ENCODE measurements at places on chromosomes 5 and 9.

GRCh38 chr5:172046593-172046992, 40.2 kb upstream of the FBXW11 start:
- DNase-seq: no peak

GRCh38 chr5:96067894-96068614, 106.4 kb upstream of the ELL2 start:
- DNase-seq: no peak

DNA sequence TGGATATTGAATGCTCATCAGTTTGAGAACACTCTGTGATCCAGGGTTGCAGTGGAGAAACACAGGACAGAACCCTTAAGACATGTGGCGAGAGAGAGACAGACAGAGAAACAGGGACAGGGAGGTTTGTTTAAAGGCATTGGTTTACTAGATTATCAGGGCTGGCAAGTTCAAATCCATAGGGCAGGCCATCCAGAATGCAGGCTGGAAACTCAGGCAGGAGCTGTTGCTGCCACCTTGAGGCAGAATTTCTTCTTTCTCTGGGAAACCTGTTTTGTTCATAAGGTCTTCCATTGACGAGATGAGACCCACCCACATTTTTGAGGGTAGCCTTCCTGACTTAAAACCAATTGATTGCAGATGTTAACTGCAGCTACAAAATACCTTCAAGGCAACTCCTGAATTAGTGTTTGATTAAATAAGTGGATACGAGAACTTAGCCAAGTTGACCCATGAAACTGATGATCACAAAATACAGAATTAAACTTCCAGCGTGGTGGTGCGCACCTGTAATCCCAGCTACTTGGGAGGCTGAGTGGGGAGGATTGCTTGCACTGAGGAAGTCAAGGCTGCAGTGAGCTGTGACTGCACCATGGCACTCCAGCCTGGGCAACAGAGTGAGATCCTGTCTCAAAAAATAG, 55.9 kb downstream of the NSUN2 start:
- DNase-seq: peak; percentile 38

DNA sequence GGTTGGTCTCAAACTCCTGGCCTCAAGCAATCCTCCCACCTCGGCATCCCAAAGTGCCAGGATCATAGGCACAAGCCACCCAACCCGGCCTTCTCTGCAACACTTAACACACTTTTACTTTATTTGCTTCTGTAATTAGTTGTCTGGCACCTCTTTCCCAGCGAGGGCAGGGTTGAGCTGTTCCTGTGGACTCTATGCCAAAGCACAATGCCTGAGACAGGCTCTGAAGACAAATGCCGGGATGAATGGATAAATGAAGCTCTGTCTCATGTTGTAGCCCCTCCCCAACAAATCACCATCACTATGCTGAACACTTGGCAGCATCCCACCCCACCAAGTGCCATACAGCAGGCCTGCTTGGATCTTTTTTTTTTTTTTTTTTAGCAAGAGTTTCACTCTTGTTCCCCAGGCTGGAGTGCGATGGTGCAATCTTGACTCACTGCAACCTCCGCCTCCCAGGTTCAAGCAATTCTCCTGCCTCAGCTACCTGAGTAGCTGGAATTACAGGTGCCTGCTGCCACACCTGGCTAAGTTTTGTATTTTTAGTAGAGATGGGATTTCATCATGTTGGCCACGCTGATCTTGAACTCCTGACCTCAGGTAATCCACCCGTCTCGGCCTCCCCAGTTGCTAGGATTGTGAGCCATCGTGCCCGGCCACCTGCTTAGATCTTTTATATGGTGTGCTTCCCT, 21.3 kb downstream of the GPX3 start:
- DNase-seq: no peak

- no peak for DNase-seq
These were observed 29.3 kb upstream of the CRB2 start for GRCh38 chr9:123326662-123327093.

DNA sequence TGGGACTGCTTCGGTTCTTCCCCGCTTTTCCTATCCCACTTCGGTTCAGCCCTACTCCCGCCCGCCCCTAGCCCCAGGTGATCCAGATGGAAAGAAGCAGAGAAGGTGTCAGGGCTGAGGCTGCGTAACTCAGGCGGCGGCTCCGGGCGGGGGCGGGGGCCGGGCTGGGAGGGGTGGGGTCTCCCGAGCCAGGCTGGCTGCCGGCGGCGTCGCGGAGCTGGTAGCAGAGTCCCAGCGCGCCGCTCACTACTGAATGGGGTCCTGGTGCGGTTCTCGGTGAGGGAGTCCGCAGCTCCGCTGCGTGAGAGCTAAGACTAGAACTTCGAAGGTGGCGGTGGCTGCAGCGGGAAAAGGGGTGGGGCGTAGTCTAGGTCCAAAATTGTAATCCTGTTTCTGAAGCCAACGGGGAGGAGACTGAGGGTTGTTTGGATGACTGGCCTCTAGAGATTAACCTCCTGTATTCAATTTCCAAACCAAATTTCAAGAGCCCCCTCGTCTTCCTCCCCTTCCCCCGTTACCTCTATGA, 1.4 kb downstream of the PRR16 start:
- DNase-seq: peak; percentile 40

GRCh38 chr5:31196309-31196708, 2.8 kb downstream of the CDH6 start:
- DNase-seq: peak; percentile 21

DNA sequence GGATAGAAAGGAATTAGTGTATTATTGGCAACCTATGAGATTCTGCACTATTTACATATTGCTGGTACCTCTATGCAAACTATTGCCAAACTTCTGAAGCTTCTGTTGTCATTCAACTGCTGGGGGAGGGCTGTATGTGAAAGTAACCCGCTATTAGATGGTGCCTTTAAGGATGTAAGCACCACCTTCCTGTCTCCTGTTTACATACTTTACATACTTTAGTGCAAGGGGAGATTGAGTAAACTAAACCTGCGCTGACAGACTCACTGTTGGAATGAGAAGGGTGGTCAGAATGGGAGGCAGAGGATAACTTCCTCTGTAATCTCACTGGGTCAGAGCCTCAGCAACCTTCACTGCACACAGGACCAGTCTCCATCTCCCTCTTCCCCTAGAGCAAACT, 123.8 kb downstream of the NR3C1 start:
- no peak for DNase-seq

DNA sequence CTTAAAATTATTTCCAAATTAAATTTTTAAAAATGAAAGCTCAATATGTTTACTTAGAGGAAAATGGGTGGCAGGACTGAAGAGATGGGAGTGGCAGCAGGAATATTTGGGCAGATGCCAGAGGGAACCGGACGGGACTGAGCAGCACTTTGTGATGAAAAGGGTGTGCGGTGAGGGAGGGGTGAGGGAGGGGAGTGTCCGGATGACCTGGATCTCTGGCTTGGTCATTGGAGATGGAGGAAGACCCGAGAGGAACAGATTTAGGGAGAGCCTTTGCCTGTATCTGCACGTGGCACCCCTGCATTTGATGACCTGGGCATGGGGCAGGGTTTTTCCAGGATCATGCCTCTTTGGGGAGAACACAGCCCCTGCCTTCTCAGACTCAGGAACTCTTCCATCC, 201.1 kb upstream of the MVB12B start:
- no peak for DNase-seq

GRCh38 chr9:95071925-95072324, 245.6 kb downstream of the FANCC start:
- no peak for DNase-seq

DNA sequence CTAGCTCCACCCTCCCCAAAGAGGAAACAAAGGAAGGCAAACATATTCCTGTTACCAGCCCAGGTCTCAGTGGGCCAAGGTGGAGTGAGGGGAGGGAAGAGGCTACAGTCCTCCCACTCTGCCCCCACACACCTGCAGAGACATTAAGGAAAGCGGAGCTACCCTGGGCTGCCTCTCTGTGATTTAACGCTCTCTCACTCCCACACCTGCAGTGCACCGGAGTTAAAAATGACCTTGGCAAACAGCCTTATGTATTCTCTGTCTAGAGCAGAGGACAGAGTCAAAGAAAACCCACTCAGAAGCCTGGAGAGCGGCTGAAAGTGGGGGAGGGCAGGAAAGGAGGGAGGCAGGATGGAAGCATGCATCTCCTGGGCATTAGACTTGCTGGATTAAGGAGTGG, 32.7 kb downstream of the KCNIP1 start:
- no peak for DNase-seq

GRCh38 chr9:81538890-81539289, 150.5 kb downstream of the TLE1 start:
- no peak for DNase-seq

GRCh38 chr9:107554636-107555035, 65.1 kb upstream of the KLF4 start:
- no peak for DNase-seq

- no peak for DNase-seq
These were observed 15.6 kb upstream of the CD74 start for GRCh38 chr5:150428106-150428876.

DNA sequence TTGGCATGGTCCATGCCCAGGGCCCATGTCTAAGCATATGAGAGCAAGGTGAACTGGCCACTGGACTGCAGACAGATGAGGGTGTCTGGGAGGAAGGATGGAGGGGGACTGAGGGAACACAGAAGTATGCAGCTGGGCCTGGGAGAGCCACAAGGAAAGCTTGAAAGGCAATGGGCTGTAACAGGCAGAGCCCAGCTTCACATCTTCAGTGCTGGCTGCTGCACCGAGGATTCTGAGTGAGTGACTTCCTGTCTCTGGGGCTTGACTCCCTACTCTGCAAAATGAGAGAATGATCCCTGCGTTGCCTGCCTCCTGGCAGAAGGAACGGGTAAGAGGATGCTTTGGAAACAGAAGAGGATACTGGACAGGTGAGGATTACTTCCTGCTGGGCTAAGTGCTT, 29.0 kb downstream of the COL15A1 start:
- no peak for DNase-seq

GRCh38 chr5:141669520-141669919, 12.5 kb downstream of the ARAP3 start:
- no peak for DNase-seq

- no peak for DNase-seq
These were observed 28.8 kb upstream of the CAVIN4 start for GRCh38 chr9:100549048-100549447.

DNA sequence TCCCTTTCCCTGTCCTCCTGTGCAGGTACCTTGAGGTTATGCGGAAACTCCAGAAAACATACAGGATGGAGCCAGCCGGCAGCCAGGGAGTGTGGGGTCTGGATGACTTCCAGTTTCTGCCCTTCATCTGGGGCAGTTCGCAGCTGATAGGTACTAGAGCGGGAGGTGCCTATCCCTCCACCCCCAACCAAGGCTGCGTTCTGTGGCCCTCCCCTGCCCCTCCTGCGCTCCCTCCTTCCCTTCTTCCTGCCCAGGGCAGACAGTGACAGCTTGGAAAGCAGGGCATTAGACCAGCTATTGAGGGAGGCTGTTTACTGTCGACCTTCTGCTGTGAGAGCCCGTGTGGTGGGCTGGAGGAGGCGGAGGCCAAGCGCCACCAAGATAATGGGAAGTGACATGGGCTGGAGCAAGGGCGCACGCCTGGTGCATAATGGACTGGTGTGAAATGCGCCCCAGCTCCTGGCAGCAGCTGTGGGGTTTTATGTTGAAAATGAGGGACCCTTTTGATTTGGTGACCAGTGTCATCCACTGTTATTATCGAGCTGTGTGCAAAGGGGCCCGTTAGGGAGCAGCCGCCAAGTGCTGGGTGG, 25.3 kb downstream of the PTPA start:
- DNase-seq: no peak

DNA sequence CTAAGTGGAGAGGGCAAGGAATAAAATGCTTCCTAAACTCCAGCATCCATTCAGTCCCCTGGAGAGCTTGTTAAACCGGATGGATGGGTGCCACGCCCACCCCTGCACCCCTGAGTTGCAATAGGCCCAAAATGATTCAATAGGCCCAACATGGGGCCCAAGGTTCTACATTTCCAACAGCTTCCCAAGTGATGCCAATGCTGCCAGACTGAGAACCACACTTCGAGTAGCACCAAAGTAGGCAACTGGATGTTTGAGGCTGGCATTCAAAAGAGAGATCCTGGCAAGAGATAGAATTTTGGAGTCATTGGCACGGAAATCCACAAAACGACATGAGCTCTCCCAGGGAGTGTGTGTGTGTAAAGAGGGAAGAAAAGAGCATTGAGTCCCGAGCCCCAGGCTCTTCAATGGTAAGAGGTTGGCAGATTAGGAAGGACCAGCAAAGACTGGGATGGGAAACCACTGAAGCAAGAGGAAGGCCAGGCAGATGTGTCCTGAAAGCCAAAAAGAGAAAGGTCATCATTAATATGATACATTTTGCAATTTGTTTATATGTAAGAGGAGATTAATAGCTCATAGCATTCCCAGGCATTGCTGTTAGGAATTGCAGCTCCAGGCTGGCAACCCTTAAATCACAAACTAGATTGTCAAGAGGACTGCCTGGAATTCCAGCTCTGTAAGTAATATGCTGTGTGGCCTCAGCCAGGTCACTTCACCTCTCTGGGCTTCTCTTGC, 130.6 kb downstream of the KCNIP1 start:
- DNase-seq: no peak

DNA sequence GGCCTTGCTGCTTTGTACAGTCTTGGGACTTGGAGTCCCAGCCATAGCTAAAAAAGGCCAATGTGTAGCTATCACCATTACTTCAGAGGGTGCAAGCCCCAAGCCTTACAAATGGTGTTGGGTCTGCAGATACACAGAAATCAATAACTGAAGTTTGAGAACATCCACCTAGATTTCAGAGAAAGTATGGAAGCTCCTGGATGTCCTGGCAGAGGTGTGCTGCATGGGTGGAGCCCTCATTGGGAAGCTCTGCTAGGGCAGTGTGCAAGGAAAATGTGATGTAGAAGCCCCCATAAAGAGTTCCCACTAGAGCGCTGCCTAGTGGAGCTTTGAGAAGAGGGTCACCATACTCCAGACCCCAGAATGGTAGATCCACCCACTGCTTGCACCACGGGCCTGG, 626.7 kb upstream of the COX7C start:
- no peak for DNase-seq
